EH (cell line): ENCODE measurements at places on chromosomes 4 and X.
A peak's percentile ranks its signal among the peaks of the same experiment; 100 is the strongest.

GRCh38 chrX:122835886-122836285, 348.2 kb upstream of the GRIA3 start:
- DNase-seq, result peak; percentile 2

DNA sequence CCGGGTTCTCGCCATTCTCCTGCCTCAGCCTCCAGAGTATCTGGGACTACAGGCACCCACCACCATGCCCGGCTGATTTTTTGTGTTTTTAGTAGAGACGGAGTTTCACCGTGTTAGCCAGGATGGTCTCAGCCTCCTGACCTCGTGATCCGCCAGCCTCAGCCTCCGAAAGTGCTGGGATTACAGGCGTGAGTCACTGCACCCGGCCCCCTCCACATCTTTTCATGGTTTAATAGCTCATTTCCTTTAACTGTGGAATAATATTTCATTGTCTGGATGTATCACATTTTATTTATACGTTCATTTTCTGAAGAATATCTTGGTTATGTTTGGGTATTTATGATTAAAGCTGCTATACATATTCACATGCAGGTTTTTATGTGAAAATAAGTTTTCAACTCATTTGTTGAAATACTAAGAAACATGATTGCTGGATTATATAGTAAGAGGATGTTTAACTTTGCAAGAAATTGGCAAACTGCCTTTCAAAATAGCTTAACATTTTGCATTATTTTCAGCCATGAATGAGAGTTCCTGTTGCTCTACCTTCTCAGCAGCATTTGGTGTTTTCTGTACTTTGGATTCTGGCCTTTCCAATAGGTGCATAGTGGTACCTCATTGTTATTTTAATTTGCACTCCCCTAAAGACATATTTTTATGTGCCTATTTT, 591.9 kb downstream of the TECRL start:
- DNase-seq, result no peak

DNA sequence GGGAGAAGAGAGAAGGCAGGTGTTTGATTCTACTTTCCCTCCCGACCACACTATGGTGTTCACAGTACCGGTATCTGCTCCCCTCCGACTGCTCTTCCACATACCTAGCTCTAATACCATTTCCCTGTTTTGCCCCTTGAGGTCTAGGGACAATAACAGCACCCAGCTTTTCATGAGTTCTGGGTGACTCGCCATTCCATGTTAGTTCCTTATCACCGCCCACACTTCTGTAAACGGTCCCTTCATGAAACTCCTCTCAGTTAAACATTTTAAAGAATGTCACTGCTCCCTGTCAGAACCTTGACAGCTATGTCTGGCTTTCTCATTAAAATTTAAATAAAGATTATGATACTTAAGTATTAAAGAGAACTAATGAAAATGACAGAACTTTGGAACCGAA, 136.7 kb downstream of the ADAMTS3 start:
- peak; percentile 6 for DNase-seq

DNA sequence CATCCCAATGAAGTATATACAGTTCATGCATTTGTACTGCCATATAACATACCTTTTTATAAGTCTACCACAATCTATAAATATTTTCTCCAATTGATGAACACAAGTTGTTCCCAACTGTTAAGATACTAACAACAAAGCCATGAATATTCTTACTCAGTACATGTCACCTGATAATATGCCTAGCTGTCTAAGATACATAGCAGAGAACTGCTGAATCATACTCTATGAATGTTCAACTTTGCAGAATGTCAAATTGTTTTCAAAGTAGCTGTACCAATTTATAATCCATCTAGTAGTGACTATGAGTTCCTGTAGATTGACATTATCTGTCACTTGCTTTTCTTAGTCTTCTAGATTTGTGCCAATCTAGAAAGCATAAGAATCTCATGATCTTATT, 84.9 kb downstream of the RAB28 start:
- DNase-seq, result peak; percentile 13

- DNase-seq, result no peak
These were observed 113.6 kb upstream of the TEX13C start for GRCh38 chrX:125205918-125206665.

DNA sequence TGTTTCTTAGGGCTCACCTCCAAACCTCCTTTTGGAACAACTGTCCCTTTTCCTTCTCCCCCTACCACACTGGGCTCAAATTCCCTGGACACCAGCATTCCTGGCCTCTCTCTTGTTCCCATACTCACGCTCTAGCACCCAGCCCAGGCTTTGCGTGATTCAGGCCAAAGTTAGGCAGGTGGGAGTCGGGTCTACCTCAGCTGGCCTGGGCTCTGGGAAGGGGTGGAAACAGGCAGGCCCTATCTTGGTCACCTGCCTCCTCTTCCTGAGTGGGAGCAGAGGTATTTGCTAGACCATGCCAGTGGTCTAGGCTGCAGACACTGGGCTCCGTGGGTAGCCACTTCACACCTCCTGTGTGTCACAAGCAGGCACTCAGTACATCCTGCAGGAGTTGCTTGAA, 211.1 kb upstream of the MAMLD1 start:
- DNase-seq, result no peak

DNA sequence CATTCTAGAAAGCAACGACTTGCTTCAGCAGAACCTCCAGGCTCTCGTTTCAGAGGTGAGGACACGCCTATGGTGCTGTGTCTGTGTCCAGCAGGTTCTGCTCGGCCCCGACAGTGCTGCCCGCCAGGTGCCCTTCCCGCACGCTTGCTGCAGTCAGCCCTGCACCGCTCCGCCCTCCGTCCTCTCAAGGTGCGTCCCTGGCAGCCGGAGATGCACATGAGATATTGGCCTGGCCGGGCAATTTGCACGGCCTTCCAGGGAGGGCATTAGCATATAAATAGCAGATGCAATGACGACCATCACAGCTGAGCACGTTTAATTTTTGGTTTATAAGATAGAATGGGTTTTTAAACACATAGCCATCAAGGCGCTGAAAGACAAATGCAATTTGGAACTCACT, 14.4 kb downstream of the UVSSA start:
- DNase-seq, result no peak

DNA sequence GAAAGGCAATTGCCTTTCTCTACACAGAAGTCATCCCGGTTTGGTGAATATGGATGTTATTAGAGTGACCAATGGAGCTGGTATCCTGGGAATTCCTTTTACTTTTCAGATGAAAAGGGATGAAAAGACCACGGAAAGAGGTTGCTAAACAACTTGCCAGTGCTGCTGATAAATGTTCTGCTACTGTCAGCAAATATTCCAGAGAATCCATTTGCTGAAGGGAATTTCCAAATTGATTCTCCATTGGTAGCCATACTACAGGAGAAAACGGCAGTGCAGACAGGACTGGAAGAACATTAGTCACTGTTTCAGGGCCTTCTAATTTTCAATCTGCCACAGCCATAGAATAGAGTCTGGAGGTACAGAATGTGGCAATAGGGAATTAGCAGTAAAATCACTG, 451.5 kb downstream of the PCDH11X start:
- no peak for DNase-seq

DNA sequence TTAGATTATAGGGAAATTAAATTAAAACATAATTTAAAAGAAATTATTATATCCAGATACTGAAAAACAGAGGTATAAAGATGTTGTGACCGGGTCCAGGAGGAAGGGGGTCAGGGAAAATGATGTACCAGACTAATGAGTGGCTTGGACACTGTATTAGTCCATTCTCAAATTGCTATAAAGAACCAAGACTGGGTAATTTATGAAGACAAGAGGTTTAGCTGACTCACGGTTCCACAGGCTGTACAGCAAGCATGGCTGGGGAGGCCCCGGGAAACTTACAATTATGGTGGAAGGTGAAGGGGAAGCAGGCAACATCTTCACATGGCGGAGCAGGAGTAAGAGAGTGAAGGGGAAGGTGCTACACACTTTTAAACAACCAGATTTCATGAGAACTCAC, 3.4 kb upstream of the FAM9B start:
- no peak for DNase-seq

DNA sequence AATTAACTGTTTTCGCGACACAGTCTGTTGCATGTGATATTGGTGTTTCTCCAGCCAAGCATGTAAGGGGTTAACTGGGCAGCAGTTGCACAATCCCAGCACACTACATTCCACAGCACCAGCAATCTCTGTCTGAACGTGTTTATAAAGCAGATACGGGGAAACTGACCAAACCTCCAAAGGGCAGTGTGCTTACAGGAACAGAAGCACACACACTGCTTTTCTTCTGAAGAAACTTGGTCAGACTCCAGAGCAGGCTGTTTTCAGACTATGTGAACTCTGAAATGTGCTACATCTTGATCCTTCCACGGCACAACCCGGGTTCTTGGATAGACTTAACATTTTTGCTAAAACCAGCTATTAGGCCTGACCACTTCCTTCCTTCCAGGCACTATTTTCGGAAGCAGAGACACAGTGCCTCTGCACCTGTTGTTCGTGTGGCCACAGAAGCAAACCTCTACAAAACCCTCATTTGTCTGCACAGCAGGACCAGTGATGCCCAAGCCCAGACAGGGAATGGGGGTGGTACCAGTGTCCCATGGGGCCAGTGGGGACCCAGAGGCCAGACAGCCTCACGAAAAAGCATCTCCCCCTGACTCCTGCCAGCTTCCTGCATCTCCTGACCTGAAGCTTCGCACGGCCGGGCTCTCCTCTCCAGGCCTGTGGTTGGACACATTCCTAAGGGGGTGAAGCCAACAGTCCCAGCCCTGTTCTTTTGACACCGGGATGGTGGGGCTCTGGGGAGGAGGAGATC, 90.1 kb downstream of the IRF2 start:
- DNase-seq, result peak; percentile 92

GRCh38 chr4:158644760-158645159, 26.9 kb downstream of the C4orf46 start:
- no peak for DNase-seq

- DNase-seq, result no peak
These were observed 34.0 kb upstream of the PACRGL start for GRCh38 chr4:20666012-20666860.

DNA sequence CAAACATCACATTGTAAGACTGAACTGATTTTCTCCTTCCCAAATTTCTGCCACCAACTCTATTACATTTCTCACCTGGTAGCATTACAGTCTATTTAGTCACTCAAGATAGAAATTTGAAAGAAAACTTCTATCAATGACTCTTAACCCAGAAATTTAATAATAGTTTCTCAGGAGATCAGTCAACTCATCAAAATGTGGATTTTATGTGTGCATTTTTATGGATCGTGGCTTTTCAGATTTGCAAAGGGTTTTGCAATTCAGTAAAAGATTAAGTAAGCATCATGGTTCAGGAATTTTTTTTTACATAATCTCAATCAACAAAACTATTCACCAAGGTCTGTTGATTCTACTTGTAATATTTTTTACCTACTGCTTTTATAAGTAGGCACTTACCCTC, 111.1 kb downstream of the CFAP299 start:
- DNase-seq, result peak; percentile 46

- DNase-seq, result no peak
These were observed 340.8 kb downstream of the GRXCR1 start for GRCh38 chr4:43233321-43233720.

DNA sequence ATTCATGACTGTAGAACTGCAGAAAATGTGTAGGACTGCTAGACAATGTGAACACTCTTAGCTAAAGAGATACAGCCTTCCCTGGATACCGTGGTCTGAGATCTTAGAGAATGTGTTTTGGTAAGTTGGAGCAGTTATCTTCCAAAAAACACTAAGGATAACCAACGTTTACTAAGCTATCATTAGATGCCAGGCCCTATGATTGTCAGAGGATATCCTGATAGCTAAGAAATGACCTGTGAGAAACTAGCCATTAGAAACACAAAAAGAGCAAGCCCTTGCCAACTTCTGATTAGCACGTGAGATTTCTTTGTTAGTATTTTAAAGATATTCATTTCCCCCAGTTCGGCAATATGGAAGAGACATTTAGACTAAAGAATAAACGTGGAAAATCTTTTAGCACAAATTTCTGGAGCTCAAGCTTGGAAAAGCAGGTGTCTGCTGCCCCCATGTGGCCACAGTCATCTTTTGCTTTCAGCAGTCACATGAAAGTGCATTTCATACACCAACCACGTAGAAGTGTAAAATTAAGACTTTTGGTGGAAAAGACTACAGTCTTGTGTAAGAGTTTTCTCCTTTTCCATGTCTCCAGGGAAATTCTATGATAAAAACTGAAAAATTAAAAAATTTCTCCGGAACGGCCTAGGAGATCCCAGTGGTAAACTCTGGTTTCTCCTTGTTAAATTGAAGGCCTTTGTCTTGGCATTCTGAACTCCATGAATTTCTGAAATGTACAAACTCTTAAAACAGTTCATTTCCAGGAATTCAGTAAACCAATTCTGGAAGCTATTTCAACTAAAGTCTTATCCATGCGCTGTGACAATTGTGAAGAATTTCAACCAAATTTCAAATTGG, 136.4 kb downstream of the ZNF674 start:
- DNase-seq, result peak; percentile 65

- DNase-seq, result no peak
These were observed 185.4 kb downstream of the OR13H1 start for GRCh38 chrX:131729295-131729694.

DNA sequence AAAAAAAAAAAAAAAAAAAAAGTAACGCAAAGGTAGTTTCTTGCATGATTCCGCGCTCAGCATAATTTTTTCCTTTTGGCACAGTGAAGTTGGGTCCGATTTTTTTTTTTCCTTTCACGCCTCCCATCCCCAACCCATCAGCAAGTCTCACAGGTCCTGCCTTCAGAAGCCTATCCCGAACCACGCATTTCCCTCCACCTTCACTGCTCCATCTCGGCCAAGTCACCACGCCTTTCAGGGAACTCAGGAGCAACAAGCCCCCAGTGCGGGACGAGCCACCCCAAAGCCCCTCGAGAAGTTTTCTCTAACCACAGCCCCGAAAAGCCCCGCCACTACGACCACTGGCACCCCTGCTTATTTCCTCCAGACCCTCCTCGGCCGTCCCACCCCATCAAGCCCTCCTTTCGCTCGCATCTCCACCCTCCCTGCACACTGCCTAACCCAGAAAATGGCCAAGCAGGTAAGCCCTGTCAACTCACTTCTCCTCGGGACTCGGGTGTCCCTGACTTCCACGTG, 1.0 kb downstream of the SLBP start:
- no peak for DNase-seq

DNA sequence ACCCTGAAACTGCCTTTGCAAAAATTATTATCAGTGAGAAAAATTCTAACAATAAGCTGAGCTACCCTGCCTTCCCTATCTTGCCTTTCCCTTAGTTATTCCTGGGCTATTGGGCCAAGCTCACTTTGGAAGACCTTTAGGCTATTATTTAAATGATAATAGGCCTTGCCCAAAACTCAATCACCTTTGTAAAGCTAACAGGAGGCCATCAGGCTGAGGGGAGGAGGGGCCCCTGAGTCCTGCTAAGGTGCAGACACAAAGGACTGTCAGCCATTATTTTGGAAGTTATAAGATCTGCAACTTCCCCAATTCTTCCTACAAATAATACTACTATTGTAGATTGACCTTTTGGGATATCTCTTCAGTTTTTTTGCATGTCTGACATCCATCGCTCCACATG, 278.8 kb upstream of the DIAPH2 start:
- no peak for DNase-seq

DNA sequence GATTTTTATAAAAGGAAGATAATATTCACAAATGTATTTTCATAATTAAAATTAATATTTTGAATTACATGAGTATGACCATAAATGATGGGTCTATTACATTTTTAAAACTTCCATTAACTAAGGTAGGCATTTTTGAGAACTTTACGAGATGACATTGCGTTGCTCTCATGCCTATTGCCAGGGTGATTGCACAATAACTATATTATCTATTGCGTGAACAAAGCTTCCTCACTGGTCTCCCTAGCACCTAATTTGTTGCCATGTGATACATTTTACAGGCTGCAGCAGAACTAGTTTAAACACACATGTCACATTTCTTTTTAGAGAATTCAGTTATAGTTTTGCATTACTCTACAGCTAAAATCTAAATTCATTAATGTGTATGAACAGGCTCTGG, 289.7 kb upstream of the GRID2 start:
- DNase-seq, result no peak

- no peak for DNase-seq
These were observed 1662.8 kb upstream of the ADGRL3 start for GRCh38 chr4:59537246-59537886.
